ENCODE measurements at places on chromosomes 13 and 19.

DNA sequence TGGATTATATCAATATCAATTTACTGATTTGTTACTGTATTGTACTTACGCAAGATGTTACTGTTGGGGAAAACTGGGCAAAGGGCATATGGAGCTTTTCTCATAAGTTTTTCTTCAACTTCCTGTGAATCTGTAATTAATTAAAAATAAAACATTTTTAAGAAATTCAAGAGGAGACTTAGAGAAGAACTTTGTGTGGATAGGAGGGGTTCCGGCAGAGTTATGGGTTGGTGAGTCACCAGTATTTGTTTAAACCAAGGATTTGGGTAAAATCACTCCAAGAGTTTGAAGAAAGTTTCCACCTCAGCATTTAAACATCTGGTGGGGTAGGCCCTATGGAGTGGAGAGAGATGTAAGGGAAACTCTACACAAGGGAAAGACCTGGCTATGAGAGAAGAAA is 379.6 kb downstream of the TSHZ3 start:
- DNase-seq, result no peak

DNA sequence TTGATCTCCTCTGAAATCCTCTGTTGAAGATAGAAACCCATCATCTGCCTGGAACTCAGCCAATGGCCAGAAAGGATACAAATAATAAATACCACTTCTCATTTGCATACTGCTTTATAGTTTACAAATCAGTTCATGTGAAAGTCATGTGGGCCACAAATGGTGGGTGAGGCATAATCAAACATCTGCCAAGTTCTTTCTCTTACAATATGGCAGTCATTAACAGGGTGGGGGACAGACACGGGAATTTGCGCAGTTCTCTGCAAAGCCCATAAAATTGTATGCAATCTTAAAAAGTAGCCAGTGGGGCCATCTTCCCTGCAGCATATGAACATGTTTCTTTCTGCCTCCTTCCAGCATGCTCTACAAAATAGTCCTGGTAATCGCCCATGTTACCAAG is 59.6 kb downstream of the NUFIP1 start:
- no peak for DNase-seq

DNA sequence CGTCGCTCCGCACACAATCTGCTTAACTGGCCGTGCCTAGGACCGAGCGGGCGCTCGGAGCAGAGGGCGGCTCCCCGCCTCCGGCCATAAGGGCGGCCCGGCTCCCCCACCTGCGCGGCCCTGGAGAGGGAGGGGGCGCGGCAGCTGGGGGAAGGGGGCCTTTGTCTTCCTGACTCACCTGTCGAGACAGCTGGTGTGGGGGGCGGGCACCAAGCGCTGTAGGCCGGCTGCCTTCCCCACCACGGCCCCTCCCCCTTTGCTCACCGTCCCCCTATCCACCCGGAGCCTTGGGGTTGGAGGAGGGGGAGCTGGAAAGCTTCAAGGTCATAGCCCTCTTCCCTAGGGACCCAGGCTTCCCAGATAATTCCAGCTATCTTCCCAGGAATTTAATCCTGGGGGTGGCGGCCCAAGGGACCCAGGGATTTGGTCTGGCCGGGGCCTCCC is 1.2 kb downstream of the VASP start:
- DNase-seq, result peak; percentile 67

DNA sequence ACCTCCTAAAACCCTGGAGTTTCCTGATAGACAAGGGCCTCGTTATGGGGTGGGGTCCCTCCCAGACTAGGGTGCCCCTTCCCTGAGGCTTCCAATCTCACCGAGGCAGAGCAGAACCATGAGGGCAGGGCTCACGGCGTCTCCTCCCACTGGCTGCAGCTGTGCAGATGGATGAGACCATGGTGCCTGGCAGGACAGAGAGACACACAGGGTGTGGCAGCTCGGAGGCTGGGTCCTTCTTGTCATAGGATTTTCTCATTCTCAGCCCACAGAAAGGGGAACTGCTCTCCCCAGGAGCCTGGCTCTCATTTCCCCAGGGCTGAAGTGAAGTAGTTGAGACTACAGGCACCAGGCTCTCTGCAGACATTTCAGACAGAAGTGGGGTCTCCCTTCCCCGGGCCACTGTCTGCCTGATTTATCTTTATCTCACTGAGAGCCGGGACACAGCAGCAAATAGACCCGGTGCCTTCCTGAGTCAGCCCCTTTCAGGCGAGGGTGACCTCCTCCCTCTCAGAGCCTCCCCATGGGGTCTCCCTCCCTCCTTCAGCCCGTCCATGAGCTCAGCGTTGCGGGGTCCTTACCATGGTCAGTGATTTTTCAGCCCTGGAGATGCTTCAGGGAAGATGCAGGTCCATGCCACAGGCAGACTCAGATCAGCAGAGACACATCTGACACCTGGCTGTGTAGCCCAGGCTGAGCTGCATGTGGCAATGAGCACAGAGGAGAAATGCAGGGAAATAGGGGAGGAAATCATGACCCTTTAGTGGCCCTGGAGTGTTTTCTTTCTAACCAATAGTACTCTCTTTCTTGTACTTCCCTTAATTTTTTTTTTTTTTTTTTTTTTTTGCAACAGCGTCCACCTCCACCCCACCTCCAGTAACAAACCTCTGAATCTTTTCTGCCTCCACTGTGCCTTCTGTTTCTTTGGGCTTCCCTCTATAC is at the start of gene LILRA5:
Gene LILRA5, minus strand, starts transcription at position 731 of the 942 bp plus-strand sequence. Its CDS starts 147 bp downstream, at position 584.
- no peak for DNase-seq

- no peak for DNase-seq
Measured at GRCh38 chr19:2250766-2251105, 1.6 kb downstream of the AMH start.

GRCh38 chr13:93375491-93375890 is 148.9 kb downstream of the GPC6 start:
- DNase-seq, result no peak

Measured in stimulated activated CD4-positive, alpha-beta T cell treated with anti-CD3 and anti-CD28 coated beads, Interleukin-2, amount 100 ng/mL, for 24 hours (primary cell).